NK-92 treated with Interleukin-12 subunit alpha and Interleukin-12 subunit beta, amount 100 ng/mL, for 24 hours (cell line): ENCODE measurements at places on chromosomes 2 and 18.

DNA sequence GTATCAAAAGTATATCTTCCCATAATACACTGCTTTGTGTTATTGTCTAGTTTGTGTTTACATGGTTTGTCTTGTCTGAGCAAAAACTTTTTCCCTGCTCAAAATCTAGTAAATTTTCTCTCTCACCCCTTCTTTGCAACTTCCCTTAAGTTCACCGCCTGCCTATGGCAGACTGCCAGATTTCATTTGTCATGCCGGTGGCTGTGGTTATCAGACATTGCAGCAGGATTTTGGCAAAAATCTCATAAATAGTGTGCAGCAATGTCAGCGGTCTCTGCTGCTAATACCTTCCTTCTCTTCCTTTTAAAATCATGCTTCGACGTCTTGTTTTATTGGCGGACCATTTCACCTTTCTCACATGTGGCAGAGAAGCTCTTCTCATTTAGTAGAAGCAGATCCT, 45.6 kb upstream of the TMEM178A start:
- DNase-seq = no peak

GRCh38 chr2:109126501-109126860, 2.5 kb upstream of the SH3RF3 start:
- no peak for DNase-seq

- no peak for DNase-seq
Measured at GRCh38 chr2:37612382-37612781, 59.1 kb downstream of the CDC42EP3 start.

DNA sequence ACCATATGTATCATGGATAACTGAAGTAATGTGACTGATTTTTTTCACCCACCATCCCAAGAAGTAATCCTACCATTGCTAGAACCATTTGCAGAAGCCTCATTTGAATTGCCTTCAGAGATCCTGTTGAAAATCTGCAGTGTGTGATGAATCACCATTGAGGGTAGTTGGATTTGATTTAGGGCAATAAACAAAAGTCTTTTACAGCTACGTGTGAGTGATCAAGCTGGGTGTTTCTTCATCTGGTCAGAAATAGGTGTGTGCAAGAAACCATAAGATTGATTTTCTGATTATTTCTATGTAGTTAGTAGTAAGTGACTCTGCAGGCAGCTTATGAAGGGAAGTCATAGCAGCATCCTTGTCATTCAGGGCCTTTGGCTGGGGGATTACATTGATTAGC, 159.6 kb downstream of the MGAT5 start:
- no peak for DNase-seq

DNA sequence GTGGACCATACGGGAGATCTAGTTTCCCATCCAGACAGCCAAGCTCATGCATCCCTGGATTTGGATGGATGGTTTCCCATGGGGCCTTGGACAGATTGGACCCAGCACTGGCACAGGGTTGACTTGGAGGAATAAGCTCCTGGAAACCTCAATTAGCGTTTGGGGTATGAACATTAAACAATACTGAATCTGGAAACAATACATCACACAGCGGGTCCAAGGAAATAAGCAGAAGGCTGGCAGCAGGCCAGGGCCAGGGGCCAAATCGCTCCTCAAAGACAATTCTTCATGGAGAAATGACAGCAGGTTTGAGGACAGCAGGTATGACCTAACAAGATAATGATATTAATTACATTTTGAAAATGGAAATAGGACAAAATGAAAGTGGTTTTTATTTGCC, 540.6 kb downstream of the RIT2 start:
- DNase-seq = no peak

GRCh38 chr2:9690252-9690651, 59.5 kb upstream of the YWHAQ start:
- DNase-seq = no peak

- peak; percentile 50 for DNase-seq
Measured at GRCh38 chr2:134582547-134582899, 136.3 kb downstream of the TMEM163 start.

DNA sequence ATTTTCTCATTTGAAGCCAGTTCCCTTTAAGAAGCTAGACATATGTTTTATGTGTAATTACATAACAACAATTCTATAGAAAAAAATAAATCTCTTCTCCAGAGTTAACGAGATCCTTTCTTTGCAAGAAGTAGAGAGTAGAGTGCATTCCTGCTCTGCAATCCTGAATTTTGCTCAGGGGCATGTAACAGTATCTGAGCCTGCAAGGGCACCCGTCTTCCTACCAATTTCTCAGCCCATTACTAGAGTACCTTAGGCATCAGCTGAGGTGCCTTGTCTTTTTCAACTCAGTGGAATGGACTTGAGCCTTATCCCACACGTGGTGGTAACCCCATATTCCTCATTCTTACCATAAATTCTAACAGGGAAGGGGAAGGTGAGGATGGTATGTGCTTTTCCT, 205.9 kb downstream of the IKZF2 start:
- no peak for DNase-seq

DNA sequence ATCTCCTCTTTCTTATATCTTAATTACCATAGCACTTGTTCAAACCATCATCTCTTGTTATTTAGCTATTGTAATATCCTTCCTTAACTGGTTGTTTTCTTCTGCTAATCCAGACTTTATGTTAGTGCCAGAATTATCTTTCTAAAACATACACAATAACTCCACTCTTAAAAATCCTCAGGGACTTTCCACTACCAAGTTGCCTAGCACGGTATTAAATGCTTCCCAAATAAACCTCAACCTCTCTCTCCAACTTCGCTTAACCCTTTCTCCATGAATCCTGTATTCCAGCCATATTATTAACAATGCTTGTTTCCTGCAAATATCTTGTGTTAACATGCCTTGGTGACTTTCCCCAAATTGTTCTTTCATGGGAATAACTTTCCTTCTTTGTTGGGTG, 84.5 kb downstream of the FAM228A start:
- no peak for DNase-seq
